ENCODE measurements at places on chromosomes 5 and 9.

GRCh38 chr5:33079548-33079947 is 361.2 kb upstream of the TARS1 start:
- DNase-seq, result no peak

DNA sequence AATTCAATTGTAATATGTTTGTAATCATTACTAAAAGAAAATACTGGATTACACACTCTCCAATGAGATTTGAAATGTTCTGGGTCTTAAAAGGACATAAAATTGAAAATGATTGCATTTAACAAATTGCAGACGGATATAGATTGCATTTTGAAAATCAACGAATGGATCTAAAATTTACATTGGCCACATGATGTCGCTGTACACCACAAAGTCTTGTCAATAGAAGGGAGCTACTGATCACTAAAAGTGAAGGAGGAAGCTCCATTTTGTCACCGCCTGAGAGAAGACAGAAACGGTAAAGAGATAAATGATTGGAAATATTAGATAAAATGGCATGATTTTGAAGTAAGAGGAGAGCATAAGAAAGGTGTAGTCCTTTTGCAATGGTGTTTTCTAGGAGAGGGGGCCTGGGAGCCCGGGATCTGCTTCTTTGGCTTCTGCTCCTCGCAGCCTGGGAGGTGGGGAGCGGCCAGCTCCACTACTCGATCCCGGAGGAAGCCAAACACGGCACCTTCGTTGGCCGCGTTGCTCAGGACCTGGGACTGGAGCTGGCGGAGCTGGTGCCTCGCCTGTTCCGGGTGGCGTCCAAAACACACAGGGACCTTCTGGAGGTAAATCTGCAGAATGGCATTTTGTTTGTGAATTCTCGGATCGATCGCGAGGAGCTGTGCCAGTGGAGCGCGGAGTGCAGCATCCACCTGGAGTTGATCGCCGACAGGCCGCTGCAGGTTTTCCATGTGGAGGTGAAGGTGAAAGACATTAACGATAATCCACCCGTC is at the start of gene PCDHA1:
Gene PCDHA1, plus strand, starts transcription at position 236 of the 782 bp plus-strand sequence.
- peak; percentile 34 for DNase-seq

DNA sequence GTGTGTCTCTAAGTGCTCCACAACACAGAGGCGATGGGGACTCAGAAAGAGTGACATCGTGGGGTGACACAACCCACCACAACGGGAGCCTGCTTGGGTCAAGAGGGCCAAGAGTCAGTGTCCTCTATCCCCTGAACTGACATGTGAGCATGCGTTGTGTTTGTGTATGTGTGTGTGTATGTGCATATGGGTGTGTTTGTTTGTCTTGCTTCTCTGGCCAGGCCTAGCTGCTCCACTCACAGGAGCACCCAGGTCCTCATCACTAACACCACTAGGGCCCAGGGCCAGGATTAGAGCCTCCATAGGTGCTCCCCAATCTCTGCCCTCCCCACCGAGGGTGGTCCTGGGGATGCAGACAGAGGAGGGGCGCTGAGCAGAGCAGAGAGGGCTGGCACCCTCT is 115.0 kb upstream of the CTSV start:
- DNase-seq, result no peak

GRCh38 chr5:88688156-88688983 is 194.6 kb downstream of the MEF2C start:
- DNase-seq, result no peak

GRCh38 chr5:76404223-76405211 is 1.4 kb downstream of the IQGAP2 start:
- peak; percentile 46 for DNase-seq

DNA sequence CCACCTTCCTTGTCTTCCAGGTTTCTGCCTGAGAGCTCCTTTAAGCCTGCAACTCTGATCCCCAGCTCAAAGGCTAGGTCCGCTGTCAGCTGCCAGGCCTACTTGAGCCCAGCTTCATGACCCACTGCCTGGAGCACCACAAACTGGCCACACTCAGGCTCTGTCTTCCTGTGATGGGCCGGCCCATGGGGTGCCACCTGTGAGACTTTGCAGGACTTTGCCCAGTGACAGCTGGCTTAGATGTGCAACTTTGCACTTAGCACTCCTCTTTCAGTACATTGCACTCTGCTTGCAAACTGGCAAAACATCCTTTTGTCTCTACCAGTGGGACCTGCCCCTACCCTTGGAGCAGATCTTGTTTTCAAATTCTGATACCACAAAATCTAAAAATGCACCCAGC is 311.5 kb upstream of the PDE4D start:
- no peak for DNase-seq

- no peak for DNase-seq
These were observed 499.7 kb downstream of the SLCO4C1 start for GRCh38 chr5:101796427-101796826.

Data from HuH-7.5 (cell line).